Naive thymus-derived CD8-positive, alpha-beta T cell (primary cell): ENCODE measurements at places on chromosomes 12 and 14.

- no peak overlapping the region for H3K27ac ChIP-seq
- no peak overlapping the region for H3K4me3 ChIP-seq
- H3K4me1 ChIP-seq = no peaks in the 10 kb centered on the region
- H3K36me3 ChIP-seq = peaks cover 15% of the 10 kb centered on the region
- no peaks in the 10 kb centered on the region for H3K27me3 ChIP-seq
- no peak for DNase-seq
Observed at GRCh38 chr12:26435069-26435404, 239.7 kb downstream of the SSPN start.

- DNase-seq = no peak
- H3K4me1 ChIP-seq = peaks cover 68% of the 10 kb centered on the region
- H3K27me3 ChIP-seq = no peaks in the 10 kb centered on the region
- peaks cover 58% of the 10 kb centered on the region for H3K36me3 ChIP-seq
Observed at GRCh38 chr12:62290846-62291245, 30.6 kb downstream of the USP15 start.

DNA sequence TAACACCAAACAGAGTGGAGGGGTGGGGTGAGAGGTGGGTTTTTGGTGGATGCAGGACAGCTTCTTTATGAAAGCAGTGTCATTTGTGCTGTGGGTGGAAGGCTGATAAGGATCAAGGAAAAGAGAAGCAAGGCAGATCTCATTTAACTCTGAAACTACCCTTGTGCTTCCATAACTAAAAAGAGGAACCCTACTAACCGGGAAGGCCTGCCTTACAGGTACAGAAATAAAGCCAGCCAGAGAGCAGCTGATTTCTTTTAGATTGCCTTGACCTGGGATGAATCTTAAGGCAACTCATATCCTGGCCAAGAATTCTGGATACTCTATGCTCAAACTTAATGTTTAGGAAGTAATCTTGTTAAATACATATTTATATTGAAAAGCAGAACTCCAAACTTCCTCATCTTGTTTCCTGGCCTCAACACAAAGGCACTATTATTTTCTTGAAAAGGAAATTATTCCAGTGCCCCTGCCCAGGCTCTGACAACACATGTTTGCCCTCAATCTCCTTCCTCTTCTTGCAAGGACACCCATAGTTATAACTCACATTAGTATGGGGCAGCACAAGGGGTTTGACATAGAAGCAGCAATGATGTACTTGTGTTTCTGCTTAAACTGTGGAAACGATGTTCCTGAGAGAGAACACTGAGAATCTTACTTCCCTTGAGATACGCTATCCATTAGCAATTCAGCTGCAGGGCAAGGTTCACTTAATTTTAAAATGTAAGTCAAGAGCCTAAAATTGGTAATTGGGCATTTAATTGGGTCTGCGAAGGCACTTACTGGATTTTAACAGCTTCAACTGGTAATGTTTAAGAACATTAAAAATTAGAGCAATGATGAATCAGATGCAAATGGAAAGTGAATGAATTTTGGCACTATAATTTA, 173.7 kb downstream of the STXBP6 start:
- H3K36me3 ChIP-seq = no peaks in the 10 kb centered on the region
- no peaks in the 10 kb centered on the region for H3K4me1 ChIP-seq
- H3K27me3 ChIP-seq = peaks cover 27% of the 10 kb centered on the region
- no peak overlapping the region for H3K27ac ChIP-seq
- H3K4me3 ChIP-seq = no peak overlapping the region

DNA sequence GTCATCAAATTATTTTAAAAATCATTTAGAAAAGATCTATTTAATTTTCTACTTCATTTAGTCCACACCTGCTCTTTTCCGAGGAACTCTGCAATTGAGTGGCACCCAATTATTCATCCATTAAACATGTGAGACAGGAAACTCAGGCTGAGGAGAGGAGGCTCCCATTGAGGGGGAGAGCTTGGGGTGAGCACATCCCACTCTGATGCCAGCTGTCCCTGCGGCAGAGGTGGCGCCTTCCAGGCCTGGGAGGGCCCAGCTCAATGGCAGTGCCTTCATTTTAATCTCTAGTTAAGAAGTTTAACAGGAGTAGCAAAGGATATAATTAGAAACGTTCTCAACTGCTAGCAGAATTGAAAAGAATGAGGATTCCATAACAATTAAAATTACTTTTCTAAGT, 92.0 kb downstream of the ITPR2 start:
- H3K27ac ChIP-seq = no peak overlapping the region
- no peaks in the 10 kb centered on the region for H3K27me3 ChIP-seq
- H3K4me1 ChIP-seq = peaks cover 15% of the 10 kb centered on the region
- H3K36me3 ChIP-seq = peaks cover 48% of the 10 kb centered on the region

GRCh38 chr14:28077021-28077420, 689.6 kb upstream of the FOXG1 start:
- no peaks in the 10 kb centered on the region for H3K36me3 ChIP-seq
- no peaks in the 10 kb centered on the region for H3K27me3 ChIP-seq
- H3K27ac ChIP-seq = no peak overlapping the region
- no peaks in the 10 kb centered on the region for H3K4me1 ChIP-seq
- DNase-seq = no peak

DNA sequence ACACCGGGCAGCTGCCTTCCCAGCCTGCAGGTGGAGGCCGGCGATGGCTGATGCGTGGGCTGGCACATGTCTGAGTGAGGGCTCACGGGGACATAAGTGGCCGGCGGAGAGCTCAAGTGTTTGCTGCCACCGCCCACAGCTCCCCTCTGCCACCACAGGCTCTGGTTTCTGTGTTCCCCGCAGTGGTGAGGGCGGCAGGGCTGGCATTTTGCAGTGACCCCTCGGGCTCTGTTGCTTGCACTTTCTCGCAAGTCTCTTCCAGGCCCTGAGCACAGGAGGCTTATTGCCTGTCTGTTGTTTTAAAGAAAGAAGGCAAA, 271.0 kb upstream of the RTL1 start:
- H3K27ac ChIP-seq = no peak overlapping the region
- peaks cover 16% of the 10 kb centered on the region for H3K27me3 ChIP-seq
- no peak overlapping the region for H3K4me3 ChIP-seq
- H3K4me1 ChIP-seq = no peaks in the 10 kb centered on the region
- H3K36me3 ChIP-seq = no peaks in the 10 kb centered on the region
- no peak for DNase-seq

DNA sequence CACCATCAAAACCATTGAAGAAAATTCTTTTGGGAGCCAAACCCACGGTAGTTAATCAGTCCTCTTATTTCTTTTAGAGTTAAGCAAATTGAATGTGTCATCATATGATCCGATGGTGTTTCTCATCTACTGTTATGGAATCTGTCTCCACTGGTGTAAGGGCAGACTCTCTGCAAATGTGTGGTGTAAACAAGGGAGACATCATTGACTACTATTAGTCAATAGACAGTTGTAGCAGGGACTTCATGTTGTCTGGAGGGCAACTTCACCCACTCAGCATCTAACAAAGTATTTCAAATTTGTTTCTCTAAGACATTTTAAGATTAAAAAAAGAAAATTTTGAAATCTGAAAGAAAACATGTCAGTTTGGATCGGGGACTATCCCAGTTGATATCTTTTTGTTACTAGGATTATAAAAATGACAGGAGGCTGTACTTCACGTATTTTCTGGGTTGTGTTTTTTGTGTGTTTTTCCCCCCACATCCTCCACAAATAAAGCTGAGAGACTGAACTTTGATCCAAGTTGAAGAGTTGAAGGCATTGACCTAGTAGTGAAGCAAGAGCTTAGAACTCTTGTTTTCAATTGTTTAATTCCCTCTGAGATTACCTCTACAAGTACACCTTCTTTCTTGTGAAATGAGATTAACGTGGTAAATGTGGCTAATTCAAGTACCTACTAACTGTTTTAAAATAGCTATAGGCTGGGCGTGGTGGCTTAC, 4.0 kb downstream of the GOLGA5 start:
- peaks cover 70% of the 10 kb centered on the region for H3K4me1 ChIP-seq
- peaks cover 12% of the 10 kb centered on the region for H3K36me3 ChIP-seq
- H3K4me3 ChIP-seq = no peak overlapping the region
- H3K27ac ChIP-seq = peak overlapping the region; percentile 16

DNA sequence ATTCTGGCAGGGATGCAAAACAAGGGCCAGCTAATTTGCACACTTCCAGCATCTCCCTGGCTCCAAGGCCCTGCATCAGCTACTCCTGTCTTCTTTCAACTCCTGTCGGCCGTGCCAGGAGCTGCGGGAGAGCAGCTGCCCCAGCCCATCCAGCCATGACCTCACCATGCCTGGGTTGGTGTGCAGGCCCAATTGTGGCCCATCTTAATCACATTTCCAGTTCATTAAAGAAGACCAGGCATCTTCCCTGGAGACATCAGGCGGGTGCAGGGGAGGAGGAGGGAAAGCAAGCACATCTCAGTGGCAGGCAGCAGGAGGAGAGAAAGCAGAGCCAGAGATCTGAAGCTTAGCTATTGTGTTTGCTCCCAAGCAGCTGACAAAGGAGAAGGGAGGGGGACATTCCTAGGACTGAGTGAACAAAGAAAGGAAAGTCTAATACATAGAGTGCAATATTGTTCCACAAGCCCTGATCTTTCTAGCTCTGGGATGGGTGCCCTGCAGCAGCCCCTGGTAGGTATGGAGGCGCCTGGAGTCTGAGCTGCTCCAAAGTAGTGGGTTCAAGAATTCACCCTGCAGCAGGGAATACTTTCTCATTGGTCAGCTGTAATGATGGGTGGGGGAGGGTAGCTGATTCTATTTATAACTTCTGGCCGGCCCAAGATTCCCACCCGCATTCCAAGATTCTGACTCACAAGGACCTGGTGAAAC, 40.1 kb downstream of the VWF start:
- H3K4me1 ChIP-seq = no peaks in the 10 kb centered on the region
- H3K36me3 ChIP-seq = no peaks in the 10 kb centered on the region
- no peak overlapping the region for H3K27ac ChIP-seq
- peaks cover 8% of the 10 kb centered on the region for H3K27me3 ChIP-seq
- no peak for DNase-seq
- no peak overlapping the region for H3K4me3 ChIP-seq

- no peak for DNase-seq
- no peaks in the 10 kb centered on the region for H3K27me3 ChIP-seq
Observed at GRCh38 chr14:76920331-76921087, 94.3 kb downstream of the LRRC74A start.

DNA sequence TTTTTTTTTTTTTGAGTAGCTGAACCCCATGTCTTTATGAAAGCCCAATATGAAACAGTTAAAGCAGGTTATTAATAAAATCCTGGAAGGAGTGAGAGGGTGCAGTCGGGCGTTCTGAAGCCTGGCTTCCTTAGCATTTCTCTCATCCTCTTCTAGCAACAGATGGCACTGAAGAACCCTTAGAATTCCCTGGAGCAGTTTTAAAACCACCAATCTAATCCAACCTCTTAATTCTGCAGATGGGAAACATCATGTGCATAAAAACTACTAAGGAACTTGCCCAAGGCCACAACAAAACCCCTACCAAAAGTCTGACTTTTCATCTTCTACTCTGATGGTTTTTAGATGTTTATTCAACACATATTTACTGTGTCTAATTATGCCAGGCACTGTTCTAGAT, 25.2 kb downstream of the PRDM4 start:
- no peaks in the 10 kb centered on the region for H3K27me3 ChIP-seq
- H3K36me3 ChIP-seq = peaks cover 9% of the 10 kb centered on the region
- H3K4me3 ChIP-seq = no peak overlapping the region
- H3K4me1 ChIP-seq = peaks cover 19% of the 10 kb centered on the region

- H3K27me3 ChIP-seq = peaks cover 3% of the 10 kb centered on the region
- no peaks in the 10 kb centered on the region for H3K4me1 ChIP-seq
- H3K4me3 ChIP-seq = no peak overlapping the region
- H3K27ac ChIP-seq = no peak overlapping the region
Observed at GRCh38 chr12:65907513-65907912, 83.2 kb downstream of the HMGA2 start.

GRCh38 chr14:22008766-22009165, 335.1 kb upstream of the OR4E1 start:
- H3K4me3 ChIP-seq = no peak overlapping the region
- no peaks in the 10 kb centered on the region for H3K27me3 ChIP-seq
- H3K36me3 ChIP-seq = no peaks in the 10 kb centered on the region
- DNase-seq = no peak
- peak overlapping the region; percentile 6 for H3K27ac ChIP-seq

GRCh38 chr14:73245480-73246325, 8.4 kb downstream of the PAPLN start:
- H3K4me1 ChIP-seq = peaks cover 28% of the 10 kb centered on the region
- H3K36me3 ChIP-seq = peaks cover 3% of the 10 kb centered on the region
- H3K27me3 ChIP-seq = peaks cover 46% of the 10 kb centered on the region
- H3K27ac ChIP-seq = no peak overlapping the region
- peak; percentile 48 for DNase-seq

DNA sequence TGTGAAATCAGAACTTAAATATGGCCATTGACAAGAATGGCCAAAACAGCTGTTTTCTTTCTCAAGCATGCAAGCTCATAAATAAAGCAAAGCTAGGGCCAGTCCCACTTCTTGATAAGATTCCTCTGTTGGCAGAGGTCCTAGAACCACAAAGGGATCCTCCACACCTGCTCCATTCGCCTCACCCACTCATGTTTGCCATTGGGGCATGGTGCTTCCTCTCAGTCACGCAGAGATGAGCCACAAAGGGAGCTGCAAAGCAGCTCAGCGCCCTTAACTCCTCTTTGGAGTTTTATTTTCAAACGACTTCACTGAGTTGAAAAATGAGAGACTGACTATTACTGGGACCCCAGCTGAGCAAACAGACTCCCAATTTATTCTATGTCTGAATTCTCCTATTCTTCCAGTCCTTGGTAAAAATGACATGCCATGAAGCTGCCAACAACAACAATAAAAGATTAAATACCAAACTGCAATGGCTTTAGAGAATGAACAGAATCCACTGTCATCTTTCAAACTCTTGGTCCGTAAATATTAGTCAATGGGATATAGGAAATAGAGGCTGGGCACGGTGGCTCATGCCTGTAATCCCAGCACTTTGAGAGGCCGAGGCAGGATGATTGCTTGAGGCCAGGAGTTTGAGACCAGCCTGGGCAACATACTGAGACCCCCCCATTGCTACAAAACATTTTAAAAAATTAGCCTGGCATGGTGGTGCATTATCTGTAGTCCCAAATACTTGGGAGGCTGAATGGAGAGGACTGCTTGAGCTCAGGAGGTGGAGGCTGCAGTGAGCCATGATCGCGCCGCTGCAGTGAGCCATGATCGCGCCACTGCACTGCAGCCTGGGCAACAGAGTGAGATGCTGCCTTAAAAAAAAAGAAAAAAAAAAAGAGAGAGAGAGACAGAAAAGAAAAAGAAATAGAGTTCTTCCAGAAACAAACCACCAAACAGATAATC, 16.4 kb downstream of the MANSC1 start:
- no peaks in the 10 kb centered on the region for H3K27me3 ChIP-seq
- no peak overlapping the region for H3K4me3 ChIP-seq
- no peak for DNase-seq
- H3K27ac ChIP-seq = no peak overlapping the region
